CD4-positive, alpha-beta T cell (primary cell): ENCODE measurements at places on chromosomes 7 and 10.

DNA sequence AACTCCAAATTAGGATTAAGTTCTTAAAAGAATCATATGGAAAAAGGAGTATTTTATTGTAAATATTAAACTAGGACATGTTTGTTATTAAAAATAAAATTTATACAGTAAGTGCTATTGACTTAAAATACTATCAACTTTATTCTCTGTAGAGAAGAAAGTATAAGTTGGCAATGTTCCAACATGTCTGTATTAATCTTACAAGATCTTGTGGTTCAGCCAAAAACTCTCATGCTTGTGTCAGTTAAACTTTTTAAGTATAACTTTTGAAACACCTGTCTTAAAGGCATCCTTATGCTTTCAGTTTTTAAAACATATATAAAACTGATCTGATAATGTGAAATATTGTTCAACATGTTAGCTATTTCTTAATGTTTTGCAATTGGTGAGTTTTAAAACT lies 160.7 kb downstream of the ZEB1 start:
- no peak for DNase-seq

- DNase-seq = no peak
These were observed 317.5 kb downstream of the DNAJB6 start for GRCh38 chr7:157654350-157654749.

DNA sequence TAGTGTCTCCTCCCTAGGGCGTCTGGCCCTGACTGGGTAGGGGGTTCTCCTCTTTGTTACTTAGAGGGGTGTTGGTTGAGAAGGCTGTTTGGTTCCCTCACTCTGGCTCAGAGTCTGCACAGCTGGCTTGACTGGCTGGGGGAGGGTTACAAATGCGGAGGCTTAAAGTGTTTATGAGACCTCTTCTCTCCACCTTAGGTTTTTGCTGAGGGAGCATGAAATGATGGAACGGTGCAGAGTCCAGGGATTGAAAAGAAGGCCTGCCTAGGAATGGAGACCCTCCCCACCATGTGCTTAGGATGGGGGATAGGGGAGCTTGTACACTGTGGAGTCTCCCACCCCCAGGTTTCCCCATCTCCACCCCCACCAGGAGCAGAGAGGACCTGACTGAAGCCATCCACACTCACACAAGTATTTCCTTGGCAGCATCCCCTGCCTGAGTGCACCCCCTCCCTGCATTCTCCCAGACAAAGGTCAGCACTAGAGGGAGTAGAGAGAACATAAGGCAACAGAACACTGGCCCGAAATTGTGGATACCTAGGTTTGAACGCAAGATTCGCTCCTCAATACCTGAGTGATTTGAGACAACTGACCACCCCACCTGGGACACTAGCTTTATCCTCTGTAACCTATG lies 1.7 kb upstream of the LDB1 start:
- DNase-seq = no peak

- DNase-seq = no peak
These were observed 15.8 kb downstream of the BCL7B start for GRCh38 chr7:73541722-73542121.

DNA sequence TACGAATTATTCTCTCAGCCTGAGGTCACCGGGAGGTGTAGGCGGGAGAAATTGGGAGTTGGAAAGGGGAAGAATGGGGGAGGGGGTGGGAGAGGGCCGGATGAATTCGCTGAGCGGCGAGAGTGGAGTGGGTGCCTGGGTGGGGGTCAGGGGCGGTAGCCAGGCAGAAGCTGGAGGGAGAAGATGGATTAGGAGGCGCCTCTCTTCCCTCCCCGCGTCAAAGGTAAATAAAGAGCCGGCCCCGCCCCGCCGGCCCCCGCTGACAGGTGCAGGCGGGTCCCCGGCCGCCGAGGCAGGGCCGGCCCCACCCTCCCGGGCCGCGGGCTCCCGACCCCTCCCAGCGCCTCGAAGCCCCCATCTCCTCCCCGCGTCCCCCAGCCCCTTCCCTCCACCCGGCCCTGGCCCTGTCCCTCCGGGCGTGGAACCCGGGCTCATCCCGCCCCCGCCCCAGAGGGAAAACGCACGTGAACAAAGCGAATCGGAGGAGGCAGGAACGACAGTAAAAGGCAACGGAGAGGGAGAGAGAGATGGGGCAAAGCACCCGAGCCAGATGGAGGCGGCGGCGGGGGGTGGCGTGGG lies 872 bp downstream of the FAM131B start:
- no peak for DNase-seq

DNA sequence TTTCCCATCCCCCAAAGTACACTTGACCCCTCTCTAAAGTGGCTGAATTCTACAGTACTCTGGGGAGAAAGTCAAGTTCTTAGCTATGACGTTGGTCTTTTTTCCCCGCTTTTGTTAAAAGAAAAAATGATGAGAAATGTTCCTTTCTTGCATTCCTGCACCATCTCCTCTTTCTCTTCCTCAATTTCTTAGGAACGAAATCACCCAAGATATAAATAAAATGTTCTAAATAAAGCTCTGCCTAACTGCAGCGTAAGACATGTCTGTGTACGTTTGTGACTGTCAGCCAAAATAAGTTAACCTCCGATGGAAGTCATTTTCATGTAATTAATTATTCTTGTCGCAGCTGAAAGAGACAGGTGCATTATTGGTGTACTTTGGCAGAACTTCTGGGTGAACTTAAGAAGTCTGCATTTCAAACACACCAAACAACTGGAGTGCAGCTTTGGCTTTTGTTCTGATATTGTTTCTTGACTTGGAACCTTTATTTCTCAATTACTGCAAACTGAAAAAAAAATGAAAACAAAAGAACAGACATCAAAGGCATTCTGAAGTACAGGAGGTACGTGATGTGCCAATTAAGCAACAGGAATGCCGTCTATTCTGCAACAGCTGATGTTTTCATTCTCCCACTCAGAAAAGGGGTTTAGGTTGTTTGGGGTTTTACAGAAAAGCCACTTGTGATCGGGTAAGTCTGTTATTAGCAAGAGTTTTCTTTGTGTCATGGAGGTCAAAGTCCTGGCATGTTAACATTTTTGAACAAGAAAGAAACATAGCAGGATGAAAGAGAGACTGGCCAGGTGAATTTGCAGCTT lies 82.4 kb upstream of the SDK1 start:
- no peak for DNase-seq

GRCh38 chr10:58894929-58895328 lies 281.5 kb upstream of the PHYHIPL start:
- DNase-seq = no peak

DNA sequence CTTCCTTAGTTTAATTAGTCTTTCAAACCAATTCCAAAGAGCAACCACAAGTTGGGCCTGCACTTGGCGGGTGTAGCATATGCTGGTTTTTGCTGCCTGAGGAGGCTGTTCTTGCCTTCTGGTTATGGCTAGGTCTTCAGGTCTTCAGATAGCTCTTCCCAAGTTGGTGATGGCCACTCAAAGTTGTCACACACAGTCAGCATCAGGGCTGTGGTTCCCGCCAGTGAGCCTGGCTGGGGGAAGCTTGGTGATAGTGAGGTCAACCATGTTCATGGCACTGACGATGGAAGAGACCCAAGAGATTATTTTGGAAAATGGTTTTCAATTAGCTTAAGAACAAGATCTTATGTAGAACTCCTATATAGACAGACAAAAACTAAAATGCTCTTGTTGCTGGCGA lies 18.8 kb upstream of the HTR5A start:
- no peak for DNase-seq
